A549 treated with Hydrocortisone at 1 μM for 4 hours (cell line): ENCODE measurements at places on chromosomes 2 and 18. TPM values are rescaled to one million over a fixed set of nuclear protein-coding genes. Genes with fewer than 3 reads are reported as not detected.

Gene EMILIN1
- total RNA-seq, result 0.32 to 0.55 TPM (median 0.48 TPM) in 5 replicates

Gene SERPINB13
- total RNA-seq, result not detected in 5 replicates

Gene ACAA2
- total RNA-seq, result 49.3 to 56.2 TPM (median 54.8 TPM) in 5 replicates

Gene LRRTM4
- total RNA-seq, result not detected in 5 replicates

Gene MC5R
- total RNA-seq, result not detected in 5 replicates

Gene DSG1
- not detected in 5 replicates for total RNA-seq

Gene MYO3B
- total RNA-seq, result not detected in 5 replicates

Gene ERICH2
- total RNA-seq, result not detected in 5 replicates

Gene EFHD1
- total RNA-seq, result 3.3 to 5.0 TPM (median 4.3 TPM) in 5 replicates

Gene AAK1
- total RNA-seq, result 9.8 to 17.5 TPM (median 13.8 TPM) in 5 replicates

Gene C1GALT1C1L
- total RNA-seq, result 2.3 to 2.7 TPM (median 2.6 TPM) in 5 replicates

Gene CYBRD1
- 23.7 to 35.9 TPM (median 30.9 TPM) in 5 replicates for total RNA-seq

Gene RNF149
- 38.4 to 47.3 TPM (median 42.8 TPM) in 5 replicates for total RNA-seq

Gene DHRS9
- 3.0 to 4.7 TPM (median 3.9 TPM) in 5 replicates for total RNA-seq

Gene SLC16A14
- total RNA-seq, result 0.75 to 1.4 TPM (median 0.83 TPM) in 5 replicates

Gene EGR4
- 0.13 to 0.33 TPM (median 0.15 TPM) in 5 replicates for total RNA-seq

Gene TRABD2A
- 9.9 to 14.2 TPM (median 12.8 TPM) in 5 replicates for total RNA-seq

Gene ABCG8
- total RNA-seq, result 0.01 TPM in 1 of 5 replicates, not detected in the others

Gene ASTL
- not detected in 5 replicates for total RNA-seq

Gene MC4R
- total RNA-seq, result not detected in 5 replicates

Gene LAMA1
- total RNA-seq, result 0.06 to 0.26 TPM (median 0.07 TPM) in 5 replicates

Gene ASPRV1
- 0.22 to 0.44 TPM (median 0.25 TPM) in 5 replicates for total RNA-seq

Gene CELF4
- 0.03 TPM in 1 of 5 replicates, not detected in the others for total RNA-seq

Gene MTCL1
- 47.6 to 59.3 TPM (median 56.0 TPM) in 5 replicates for total RNA-seq

Gene GYPC
- total RNA-seq, result not detected in 5 replicates

Gene CFAP221
- total RNA-seq, result 0.23 to 0.38 TPM (median 0.28 TPM) in 5 replicates

Gene PDCD1
- total RNA-seq, result 0.12 TPM in 1 of 5 replicates, not detected in the others

Gene VAMP5
- total RNA-seq, result 0.20 to 0.25 TPM in 2 of 5 replicates, not detected in the others

Gene PCARE
- total RNA-seq, result not detected in 5 replicates

Gene SELENOI
- 14.4 to 21.6 TPM (median 16.7 TPM) in 5 replicates for total RNA-seq

Gene MEP1B
- total RNA-seq, result 0.06 to 0.10 TPM in 2 of 5 replicates, not detected in the others

Gene ZNF638
- total RNA-seq, result 54.5 to 85.1 TPM (median 62.1 TPM) in 5 replicates

Gene MARS2
- total RNA-seq, result 11.4 to 14.5 TPM (median 12.0 TPM) in 5 replicates

Gene POLR1A
- total RNA-seq, result 19.9 to 25.9 TPM (median 21.7 TPM) in 5 replicates

Gene CLEC4F
- not detected in 5 replicates for total RNA-seq

Gene DCDC2C
- 0.21 to 0.56 TPM (median 0.40 TPM) in 4 of 5 replicates, not detected in the other for total RNA-seq
